ENCODE measurements at places on chromosomes 12 and 14.

GRCh38 chr14:103527408-103528145 lies 1.4 kb upstream of the TRMT61A start:
- DNase-seq: no peak

GRCh38 chr12:87756721-87757120 lies 272.5 kb downstream of the C12orf50 start:
- no peak for DNase-seq

DNA sequence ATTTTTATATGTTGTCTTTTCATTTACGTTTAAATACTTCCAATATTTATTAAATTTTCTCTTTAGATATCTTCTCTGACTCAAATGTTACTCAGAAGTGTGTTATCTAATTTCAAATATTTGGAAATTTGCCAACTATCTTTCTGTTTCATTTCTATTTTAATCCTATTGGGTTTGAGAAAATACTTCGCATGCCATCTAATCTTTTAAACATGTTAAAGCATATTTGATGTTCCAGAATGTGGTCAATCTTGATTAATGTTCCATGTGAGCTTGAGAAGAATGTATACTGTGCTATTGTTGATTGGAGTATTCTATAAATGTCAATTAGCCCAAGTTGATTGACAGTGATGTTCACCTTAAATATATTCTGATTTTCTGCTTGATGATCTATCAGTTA lies 11.9 kb upstream of the DCN start:
- DNase-seq: no peak

- DNase-seq: no peak
Observed at GRCh38 chr12:115763376-115763775, 514.1 kb downstream of the MED13L start.

DNA sequence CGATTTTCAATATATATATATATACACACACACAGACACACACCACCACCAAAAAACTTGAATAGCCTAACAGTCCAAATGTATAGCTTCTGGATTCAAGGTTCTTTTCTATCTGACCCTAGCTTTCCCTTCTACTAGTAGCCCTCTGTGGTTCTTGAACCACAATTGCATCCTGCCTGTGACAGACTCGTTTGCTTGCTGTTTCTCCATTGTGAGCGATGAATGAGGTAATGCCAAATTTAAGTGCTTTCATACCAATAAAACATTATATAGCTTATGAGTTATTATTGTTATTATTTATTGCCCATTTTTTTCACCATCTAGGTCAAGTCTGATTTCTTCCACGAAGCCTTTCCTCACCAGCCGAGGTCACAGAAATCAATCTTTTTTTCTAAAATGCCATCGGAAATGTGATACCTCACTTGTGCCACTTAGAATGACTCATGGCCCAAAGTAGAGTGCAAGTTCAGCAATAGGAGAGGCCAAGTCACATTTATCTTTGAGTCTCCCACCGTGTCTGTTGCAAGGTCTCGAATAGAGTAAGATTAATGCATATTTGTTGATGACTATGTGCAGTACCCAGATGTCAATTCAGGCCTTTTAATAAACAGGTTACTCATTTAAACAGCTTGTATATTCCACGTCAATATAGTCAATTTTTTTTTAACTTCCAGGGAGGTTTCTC lies 1015.8 kb upstream of the SEL1L start:
- no peak for DNase-seq

- no peak for DNase-seq
Observed at GRCh38 chr14:76651410-76652055, 109.7 kb upstream of the VASH1 start.

GRCh38 chr12:49950273-49951251 lies at the start of gene AQP2:
TSS of gene AQP2 (plus strand) at chr12:49950737. CDS start at chr12:49950831, 94 bp downstream.
- DNase-seq: no peak

DNA sequence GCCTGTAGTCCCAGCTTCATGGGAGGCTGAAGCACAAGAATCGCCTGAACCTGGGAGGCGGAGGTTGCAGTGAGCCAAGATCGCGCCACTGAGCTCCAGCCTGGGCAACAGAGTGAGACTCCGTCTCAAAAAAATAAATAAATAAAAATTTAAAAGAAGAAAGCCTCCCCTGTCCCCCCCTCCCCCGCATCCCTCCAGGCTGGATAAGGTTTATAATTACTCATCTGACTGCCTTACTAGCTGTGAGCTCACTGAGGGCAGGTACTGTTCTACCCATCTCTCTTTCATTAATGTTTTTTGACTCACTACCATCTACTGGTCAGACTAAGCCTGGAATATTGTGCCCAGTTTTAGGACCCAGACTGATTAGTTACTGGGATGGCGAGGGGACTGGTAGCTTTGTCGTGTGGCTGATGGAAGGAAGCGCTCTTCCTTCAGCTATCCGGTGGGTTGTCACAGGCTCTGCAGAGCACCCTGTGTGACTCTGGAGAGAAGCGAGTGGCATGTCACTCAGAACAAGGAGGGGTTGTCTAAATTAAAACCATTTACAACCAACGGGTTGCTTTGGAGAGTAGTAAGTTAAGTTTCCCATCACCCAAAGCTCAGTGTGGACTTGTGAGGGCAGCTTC lies 16.9 kb downstream of the EVL start:
- no peak for DNase-seq

DNA sequence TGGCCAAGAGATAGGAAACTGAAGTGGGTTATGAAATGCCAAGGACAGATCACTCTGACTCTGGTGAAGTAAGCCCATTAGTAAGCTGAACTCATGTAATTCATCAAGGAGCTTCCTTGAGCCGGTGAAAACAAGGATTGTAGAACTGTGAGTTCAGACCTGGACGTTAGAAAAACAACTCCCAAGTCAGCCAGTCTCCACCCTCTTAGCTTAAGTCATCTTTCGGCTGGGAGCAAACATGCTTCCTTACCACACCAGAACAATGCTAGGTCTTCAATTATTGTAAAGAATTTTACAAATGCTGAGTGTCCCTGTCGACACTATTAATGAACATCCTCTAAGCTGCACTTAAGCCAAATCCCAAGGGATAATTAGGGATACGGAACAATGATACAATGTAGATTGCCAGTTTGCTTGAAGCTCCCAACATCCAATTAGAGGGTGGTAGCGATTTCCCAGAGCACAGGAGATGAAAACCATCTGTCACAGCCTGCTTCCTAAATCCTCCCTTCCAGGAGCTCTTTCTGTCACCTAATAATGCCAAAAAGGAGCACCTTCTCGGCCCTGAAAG lies 45.7 kb upstream of the VASH1 start:
- no peak for DNase-seq

DNA sequence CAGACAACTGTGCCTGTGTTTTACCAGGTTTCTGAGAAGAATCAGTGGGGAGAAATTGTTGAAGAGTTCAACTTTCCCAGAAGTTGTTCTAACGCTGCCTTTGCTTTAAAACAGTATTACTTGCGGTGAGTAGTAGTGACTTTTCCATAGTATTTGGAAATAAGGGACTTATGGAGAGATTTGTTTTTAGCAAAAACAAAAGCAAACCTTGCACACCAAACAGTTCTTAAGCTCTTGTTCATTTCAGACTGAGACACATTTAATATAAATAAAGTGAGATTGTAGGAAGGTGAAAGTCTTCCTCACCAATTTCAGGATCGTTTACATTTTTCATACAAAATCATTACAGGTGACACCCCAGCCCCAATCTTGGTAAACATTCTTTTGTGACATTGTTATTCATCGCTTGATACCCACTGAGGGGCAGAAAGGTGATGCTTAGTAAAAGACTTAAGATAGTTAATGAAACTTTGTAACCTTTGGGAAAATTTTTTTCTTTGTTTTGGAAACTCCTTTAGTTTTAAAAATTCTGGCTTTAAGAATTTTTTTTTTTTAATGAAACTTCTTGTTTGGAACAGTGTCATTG lies 1.8 kb downstream of the ARID2 start:
- DNase-seq: no peak

GRCh38 chr12:76237086-76237701 lies 111.0 kb downstream of the BBS10 start:
- no peak for DNase-seq

- no peak for DNase-seq
Observed at GRCh38 chr14:41000350-41000749, 606.3 kb upstream of the LRFN5 start.

- no peak for DNase-seq
Observed at GRCh38 chr12:100484891-100485471, 11.3 kb downstream of the NR1H4 start.

DNA sequence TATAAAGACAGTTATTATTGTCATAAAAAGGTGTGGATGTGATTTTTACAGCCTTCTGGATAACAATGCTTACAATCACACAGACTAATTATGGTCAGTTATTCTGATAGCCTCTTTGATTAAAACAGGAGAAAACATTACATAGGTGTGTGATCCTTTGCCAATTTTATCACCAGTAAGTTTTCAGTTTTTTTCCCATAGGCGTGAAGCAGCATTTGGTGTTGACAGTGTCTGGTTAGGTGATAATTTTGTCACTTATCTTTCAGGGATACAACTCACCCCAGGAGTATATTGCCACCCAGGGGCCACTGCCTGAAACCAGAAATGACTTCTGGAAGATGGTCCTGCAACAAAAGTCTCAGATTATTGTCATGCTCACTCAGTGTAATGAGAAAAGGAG lies 208.8 kb downstream of the EPS8 start:
- no peak for DNase-seq

DNA sequence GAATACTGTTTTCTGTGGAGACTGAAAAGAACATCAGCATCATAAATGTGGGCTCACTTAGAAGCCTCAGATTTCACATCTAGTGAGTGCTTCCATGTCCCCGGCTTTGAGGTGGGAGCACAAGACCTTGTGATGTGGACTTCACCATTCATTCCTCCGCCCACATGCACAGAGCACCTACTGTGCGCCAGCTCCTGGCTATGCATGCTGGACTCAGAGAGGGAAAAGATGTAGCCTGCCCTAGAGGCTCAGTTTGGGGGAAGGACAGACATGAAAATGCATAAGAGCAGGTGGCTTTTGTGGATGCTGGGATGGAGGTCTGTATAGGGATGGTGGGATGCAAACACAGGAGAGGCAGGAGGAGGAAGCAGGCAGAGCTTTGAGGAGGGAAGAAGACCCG lies 65.0 kb downstream of the SERPINA3 start:
- DNase-seq: no peak

GRCh38 chr14:63438065-63438757 lies 105.0 kb downstream of the PPP2R5E start:
- DNase-seq: no peak

DNA sequence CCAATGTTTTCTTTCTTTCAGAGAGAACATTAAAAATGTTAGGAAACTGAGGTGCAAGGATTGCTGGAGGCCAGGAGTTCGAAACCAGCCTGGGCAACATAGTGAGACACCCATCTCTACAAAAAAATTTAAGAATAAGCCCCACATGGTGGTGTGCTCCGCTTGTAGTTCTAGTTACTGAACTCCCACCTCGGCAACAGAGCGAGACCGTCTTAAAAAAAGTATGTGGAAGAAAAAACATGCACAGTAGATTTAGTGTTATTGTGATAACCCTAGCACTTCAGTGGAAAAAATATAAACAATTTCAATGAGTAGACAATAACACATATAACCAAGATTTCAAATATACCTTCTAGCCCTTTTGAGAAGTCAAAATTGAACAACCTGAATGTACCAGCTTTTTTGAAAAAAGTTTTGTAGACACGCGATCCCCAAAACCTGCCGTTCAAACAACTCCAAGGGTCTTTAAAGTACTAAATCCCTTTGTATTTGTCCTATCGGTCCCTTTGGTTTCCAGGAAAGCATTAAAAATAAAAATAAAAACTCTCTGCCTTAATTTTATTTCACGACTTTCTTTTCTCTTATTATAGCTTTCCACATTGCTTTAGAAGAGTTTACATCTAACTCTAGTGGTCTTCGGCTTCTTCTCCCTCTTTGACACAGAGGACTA lies 1.0 kb upstream of the ANO6 start:
- no peak for DNase-seq

DNA sequence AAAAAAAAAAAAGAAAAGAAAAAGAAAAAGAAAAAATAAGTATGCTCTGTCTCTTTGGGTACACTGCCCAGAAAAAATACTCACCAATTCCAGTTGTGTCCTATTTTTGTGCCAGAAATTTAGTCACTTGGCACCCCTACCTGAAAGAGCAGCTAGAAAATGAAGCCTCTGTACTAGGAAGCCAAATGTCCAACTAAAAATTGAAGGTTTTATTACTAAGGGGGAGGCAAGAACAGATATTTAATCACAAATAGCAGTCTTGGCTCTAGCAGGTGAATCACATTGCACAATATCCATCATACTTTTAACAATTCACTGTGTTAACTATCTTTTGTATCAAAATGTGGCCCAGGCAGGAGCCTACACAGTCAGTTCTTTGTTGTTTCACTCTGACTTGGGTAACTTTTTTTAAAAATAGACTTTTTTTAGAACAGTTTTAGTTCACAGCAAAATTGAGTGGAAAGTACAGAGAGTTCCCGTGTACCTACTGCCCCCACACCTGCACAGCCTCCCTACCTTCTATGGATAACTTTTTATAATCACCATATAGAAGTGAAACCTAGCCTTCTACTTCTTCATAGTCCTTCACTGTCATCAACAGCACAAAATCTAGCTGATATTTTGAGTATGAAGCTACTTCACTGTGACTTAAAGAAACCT lies 87.1 kb upstream of the ATF7IP start:
- DNase-seq: no peak

- no peak for DNase-seq
Observed at GRCh38 chr12:121537814-121538698, 42.8 kb downstream of the KDM2B start.

GRCh38 chr12:110862329-110862728 lies 15.5 kb downstream of the CCDC63 start:
- no peak for DNase-seq

GRCh38 chr12:110796952-110797351 lies 49.8 kb upstream of the CCDC63 start:
- DNase-seq: no peak

DNA sequence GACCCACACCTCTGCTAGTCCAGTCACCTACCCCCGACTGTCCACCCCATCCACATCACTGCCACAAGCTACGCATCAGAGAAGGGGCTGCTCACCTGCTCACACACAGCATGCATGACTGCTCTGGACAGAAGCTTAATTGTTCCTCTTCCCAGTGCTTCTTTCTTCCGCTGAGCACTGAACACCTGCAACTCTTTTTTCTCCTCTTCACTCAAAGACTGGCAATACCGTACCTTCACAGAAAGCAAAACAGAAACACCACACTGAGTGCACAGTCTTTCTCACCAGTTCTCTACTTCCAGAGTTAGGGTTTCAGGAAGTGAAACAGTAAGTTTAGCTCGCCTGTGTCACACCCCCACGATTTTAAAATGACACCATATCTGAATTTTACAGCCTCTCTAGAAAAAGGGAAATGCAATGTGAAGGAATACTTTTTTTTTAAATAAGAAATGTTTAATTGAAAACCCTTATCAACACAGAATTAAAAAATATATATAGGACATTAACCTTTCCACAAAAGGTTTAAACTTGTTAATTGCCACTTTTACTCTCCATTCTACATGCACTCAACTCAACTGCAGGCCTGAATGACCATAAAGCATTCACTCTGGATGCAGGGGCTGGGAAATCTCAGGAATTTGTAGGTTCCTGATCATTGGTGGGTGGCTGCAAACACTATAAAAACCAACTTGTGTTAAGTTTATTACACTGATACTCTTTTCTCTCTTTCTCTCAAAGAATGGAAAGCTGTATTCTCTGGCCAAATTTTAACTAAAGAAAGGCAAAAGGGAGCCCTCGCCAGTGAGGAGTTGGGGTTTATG lies 120.0 kb downstream of the PRICKLE1 start:
- DNase-seq: no peak

GRCh38 chr14:93039649-93040315 lies 75.9 kb downstream of the ITPK1 start:
- DNase-seq: no peak

GRCh38 chr12:52437508-52437907 lies 3.3 kb upstream of the KRT75 start:
- no peak for DNase-seq
